A549 treated with dexamethasone at 1 μM for 4 hours (cell line): ENCODE measurements at places on chromosomes 4 and X. TPM values are rescaled to one million over a fixed set of nuclear protein-coding genes. Genes with fewer than 3 reads are reported as not detected.

The USP51 gene
- 0.46 to 0.67 TPM (median 0.54 TPM) in 5 replicates for total RNA-seq

The FMR1NB gene
- total RNA-seq: not detected in 5 replicates

The BGN gene
- total RNA-seq: 0.06 to 0.08 TPM in 2 of 5 replicates, not detected in the others

The TMA16 gene
- total RNA-seq: 21.8 to 35.4 TPM (median 24.8 TPM) in 5 replicates

The MAGEA9B gene
- not detected in 5 replicates for total RNA-seq
